ENCODE measurements at places on chromosomes 13 and 19.

- DNase-seq: peak; percentile 20
These were observed 574.0 kb downstream of the EFNB2 start for GRCh38 chr13:105961438-105961837.

- DNase-seq: no peak
These were observed 40.4 kb upstream of the PDCD5 start for GRCh38 chr19:32540621-32541020.

- no peak for DNase-seq
These were observed 331.0 kb upstream of the DACH1 start for GRCh38 chr13:72198042-72198441.

GRCh38 chr13:91358387-91358782, 10.9 kb downstream of the MIR17HG start:
- no peak for DNase-seq

GRCh38 chr13:46171217-46171616, 10.8 kb downstream of the LCP1 start:
- DNase-seq: no peak

DNA sequence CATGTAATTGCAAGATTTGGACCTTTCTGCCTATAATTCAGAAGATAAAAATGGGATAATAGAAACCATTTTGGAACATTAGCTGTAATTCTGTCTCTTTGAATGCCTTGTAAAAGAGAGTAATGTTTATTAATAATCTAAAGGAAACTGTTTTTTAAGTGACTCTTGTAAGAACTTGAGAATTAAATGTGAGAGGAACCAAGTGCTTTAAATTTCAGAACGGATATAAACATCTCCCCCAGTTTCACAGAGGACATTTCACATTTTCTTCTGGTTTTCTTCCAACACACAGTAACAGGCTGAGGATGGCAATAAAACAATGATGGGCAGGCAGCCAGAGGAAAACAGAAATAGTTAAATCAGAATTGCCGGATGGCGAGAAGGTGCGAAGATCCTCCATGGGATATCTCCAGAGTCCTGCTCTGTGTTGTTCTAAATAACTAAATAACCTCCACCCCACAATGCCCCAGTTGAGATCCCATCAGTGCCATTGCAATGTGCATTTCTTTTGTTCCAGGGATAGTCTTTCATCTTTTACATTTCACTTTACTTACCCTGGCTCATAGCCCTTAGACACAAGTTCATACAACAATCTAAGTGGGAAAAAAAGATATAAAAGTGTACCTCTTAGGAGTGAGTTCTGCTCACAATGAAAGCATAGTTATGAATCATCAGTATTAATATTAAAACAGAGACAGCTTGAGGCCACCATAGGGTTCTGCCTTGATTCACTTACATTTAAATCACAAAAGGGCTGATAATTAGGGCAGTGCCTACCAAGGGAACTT, 73.3 kb downstream of the TNFRSF19 start:
- no peak for DNase-seq

GRCh38 chr19:16945364-16945714, 56.5 kb downstream of the F2RL3 start:
- no peak for DNase-seq

DNA sequence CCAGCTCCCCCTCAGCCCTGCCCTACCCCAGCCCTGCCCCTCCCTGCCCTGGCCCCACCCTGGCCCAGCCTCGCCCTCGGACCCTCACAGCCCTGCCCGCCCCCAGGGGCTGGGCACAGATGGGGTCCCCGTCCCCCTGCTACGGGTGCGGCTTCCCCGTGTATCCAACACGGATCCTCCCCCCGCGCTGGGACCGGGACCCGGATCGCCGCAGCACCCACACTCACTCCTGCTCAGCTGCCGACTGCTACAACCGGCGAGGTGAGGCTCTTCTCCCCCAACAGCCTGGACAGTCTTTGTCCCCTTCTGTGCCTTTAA, 5.2 kb downstream of the SHFL start:
- no peak for DNase-seq

DNA sequence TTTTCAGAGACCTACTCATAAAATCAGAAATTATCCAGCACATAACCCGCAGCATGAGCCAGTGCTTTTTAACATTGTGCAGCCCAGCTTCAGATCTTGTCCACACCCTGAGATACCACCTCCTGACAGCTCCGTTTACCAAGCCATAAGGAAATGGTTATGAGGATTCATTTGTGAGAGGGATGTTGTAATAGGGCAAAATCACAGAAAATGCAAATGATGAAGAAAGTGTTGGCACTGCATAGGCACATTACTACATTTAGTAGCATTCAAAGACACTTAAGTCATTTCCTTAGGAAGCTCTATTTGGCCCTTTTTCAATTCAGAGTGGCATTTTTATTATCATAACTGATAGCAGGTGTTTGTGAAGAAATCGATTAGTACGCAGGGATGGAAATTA, 277.5 kb downstream of the DNAJC15 start:
- DNase-seq: peak; percentile 10

GRCh38 chr13:59534806-59535205, 628.9 kb downstream of the DIAPH3 start:
- DNase-seq: peak; percentile 79

- no peak for DNase-seq
These were observed 2.1 kb downstream of the POU4F1 start for GRCh38 chr13:78601124-78601873.

DNA sequence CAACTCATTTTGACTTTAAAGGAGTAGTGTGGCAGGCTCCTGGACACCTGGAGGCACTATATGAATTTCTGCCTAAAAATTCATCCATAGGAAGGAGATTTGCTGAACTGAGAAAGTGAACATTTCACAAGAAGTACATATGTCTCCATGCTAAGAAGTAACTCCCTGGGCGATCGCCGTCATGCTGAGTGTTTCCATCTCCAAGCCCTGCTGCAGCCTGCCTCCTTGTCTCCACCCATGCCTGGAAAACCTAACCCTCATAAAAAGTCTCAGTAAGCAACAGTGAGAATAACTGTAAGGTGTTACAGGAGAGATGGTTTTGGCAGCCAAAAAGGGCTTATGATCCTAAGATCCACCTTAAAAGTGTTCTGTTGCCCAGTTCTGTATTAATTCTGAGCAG, 251.3 kb downstream of the SHISA2 start:
- no peak for DNase-seq

DNA sequence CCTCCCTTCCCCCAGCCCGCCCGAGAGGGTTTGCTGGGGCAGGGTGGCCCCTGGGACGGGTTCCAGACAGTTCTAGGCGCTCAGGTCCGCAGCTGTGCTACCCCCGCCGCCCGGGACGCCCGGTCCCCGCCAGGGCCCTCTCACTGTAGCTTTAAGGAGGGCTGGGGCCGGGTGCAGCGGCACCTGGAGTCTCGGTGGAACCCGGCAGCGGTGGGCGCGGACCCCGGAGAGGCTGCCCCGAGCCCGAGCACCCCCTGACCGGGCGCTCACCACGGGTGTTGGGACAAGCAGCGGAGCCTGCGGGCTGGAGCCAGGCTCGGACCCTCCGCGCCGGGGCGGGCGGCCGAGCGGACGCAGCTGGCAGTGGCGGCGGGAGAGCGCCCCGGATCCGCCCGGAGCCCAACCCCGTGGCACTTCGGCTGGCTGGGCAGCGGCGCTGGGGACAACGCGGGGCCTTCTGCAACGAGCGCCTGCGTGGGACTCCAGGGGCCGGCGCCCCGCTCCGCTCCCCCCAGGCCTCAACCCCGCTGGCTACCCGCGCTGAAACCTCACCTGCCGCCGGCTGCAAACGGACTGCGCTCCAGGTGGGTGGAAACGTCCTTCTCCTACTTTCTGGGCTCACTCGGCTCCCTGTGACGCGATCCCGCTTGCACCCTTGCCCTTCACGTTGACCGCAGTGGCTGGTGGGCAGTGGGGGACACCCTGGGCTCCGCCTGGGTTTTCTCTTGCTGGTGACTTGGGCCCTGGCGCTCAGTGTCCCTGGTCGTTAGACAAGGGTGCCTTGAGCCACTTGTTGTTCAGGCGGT, 81.1 kb downstream of the ZNF429 start:
- DNase-seq: no peak

DNA sequence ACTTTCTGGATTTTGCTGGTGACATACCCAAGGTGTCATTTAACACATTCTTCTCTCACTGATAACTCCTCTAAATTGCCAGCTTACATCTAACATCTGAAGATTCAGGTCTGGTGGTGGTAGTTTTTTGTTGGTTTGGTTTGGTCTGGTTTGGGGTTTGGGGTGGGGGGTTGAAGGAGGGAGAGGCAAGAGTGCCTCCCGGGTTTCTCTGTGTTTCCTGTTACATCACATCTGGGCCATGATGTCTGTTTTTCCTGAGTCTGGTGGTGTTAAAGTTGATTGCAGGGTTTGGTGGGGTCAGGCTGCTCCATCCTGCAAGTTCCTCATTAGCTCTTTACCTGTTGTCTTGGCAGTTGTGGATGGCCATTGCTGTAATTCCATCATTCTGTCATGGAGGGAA, 155.8 kb upstream of the UBL3 start:
- DNase-seq: no peak

- DNase-seq: no peak
These were observed 531.3 kb downstream of the RFC3 start for GRCh38 chr13:34349091-34349722.

DNA sequence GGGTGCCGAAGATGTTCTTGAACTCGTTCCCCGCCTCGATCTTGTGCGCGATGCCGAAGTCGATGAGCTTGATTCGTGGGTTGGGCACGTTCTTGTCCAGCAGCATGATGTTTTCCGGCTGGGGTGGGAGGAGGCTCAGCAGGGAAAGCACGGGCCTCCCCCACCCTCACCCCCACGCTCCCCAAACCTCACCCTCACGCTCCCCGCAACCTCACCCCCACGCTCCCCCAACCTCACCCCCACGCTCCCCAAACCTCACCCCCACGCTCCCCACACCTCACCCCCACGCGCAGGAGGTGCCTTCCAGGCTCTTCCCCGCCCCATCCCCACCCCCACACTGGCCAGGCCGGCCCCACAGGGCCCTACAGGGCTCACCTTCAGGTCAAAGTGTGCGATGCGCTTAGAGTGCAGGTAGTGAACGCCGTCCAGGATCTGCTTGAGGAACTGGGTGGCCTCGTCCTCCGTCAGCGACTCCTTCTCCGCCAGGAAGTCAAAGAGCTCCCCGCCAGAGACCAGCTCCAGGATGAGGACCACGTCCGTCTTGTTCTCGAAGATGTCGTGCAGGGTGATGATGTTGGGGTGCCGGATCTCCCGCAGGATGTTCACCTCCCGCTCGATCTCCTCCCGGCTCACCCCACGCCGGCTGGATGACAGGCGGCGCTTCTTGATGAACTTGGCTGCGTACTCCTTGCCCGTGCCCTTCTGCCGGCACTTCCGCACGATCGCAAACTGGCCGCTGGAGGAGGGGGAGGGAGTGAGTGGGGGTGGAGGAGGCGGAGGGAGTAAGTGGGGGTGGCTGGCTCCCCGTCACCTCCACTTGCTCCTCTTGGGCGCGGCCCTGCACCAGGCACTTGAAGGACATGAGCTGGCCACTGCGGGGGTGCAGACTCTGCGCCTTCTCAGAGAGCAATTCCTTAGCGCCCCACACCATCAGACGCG, 6.4 kb downstream of the DAPK3 start:
- DNase-seq: no peak

- no peak for DNase-seq
These were observed 54.9 kb downstream of the SIAH3 start for GRCh38 chr13:45796426-45797235.

DNA sequence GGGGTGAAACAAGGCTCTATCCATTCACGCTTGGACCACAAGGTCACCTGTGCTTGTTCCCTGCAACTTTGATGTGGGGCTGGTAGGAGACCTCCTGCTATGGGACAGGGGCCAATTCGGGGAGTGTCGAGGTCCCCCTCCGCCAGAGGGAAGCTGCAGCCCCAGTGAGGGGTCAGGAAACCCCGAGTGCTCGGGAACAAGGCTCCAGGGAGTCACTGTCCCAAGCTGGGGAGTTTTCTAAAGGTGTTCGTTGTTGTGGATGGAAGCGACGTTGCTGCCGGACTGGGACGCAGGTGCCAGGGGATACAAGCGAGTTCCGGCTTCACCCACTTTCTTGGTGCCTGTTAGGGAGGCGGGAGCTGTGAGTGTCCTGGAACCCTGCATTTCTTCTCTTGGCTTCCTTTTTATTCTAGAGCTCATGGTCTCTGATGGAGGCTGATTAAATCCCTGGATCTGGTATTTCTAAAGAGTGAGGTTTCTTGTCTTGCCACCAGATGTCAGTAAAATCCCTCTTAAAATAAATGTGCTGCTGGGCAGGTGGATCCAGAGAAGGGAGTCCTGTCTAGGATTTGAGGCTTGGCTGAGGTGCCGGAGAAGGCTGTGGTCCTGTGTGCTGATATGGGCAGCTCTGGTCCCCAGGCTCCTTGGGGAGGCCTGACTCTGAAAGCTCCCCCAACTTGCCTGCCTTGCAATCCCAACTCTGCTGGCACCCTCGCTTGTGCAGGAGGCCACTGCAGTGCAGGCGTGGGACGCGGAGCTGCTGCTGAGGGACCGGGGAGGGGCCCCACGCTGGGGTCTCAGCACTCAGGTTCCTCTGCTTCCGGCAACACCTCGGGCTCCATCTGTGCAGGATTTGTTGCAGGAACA, 153.9 kb downstream of the TEX29 start:
- DNase-seq: peak; percentile 33

DNA sequence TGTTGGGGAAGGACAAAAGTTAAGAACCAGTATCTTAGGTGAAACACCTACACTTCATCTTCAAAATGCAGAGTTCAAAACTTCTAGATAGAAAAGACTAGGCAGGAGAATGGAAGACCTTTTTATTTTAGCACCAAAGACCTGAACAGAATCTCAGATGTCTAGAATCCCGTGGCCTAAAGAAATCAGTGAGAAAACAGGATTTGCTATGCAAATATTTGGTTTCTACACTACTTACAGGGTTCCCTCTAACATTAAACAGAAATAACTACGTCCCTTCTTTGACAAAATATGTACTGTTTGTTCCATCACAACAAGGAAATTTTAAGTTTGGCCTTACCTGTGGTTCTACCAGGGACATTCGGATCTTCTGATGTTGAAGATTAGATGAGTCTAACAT, 21.5 kb downstream of the DIS3 start:
- DNase-seq: no peak

- DNase-seq: no peak
These were observed 33.4 kb downstream of the ALG5 start for GRCh38 chr13:36965767-36966166.

DNA sequence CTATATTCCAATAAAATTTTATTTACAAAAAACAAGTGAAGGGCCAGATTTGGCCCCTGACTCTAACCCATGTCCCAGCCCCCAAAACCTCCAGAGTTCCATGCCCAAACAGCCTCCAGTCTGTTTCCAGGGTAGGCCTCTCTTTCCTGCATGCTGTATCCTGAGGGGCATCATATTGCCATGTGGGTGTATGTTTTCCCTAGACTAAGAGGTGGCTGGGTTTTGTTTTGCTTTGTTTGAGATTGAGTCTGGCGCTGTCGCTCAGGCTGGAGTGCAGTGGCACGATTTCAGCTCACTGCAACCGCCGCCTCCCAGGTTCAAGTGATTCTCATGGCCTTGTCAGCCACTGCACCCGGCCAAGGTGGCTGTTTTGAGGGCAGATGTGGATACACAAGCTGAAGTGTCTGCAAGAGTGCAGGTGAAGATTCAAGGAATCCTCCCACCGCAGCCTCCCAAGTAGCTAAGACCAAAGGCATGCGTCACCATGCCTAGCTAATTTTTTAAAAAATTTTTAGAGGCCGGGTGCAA, 23.6 kb upstream of the LSM14A start:
- DNase-seq: no peak
